Muscle of back (tissue), 13 donors: ENCODE measurements at places on chromosomes 3 and 15. TPM values are rescaled to one million over a fixed set of nuclear protein-coding genes. Genes with fewer than 3 reads are reported as not detected.

PLS1 gene
- polyA plus RNA-seq: 1.0 TPM

SEMA7A gene
- 5.0 TPM for polyA plus RNA-seq

DISP2 gene
- 0.50 TPM for polyA plus RNA-seq

NR2E3 gene
- polyA plus RNA-seq: 6.0 TPM

MYH15 gene
- 0.19 TPM for polyA plus RNA-seq

NTRK3 gene
- polyA plus RNA-seq: 8.8 TPM

- DNase-seq: no peak
These were observed 90.2 kb upstream of the LMOD3 start for GRCh38 chr3:69212411-69213160.
